Effector memory CD4-positive, alpha-beta T cell (primary cell): ENCODE measurements at places on chromosomes 1 and 21.

GRCh38 chr1:154433161-154433764, 28.1 kb downstream of the IL6R start:
- DNase-seq: peak; percentile 19

- no peak for DNase-seq
Observed at GRCh38 chr1:66143651-66144050, 351.0 kb downstream of the PDE4B start.

- peak; percentile 18 for DNase-seq
Observed at GRCh38 chr1:89259283-89259971, 13.2 kb downstream of the GBP5 start.

DNA sequence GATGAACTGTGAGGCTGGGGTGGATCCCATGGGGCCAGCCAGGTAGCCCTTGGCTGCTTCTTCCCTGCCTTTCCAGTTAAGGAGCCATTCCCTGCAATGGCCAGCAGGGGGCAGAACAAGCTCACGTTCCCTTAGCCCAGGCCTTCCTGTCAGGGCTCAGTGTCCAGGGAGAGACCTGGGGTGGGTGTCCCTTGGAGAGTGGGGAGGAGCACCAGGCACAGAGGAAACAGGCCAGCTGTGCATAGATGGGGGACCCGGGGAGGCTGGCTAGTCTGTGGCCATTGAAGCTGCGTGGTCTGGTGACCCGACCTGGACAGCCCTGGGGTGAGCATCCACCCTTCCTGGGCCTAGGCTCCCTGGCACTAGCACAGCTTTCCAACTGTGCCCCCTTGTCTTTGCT, 13.2 kb upstream of the EPS8L3 start:
- peak; percentile 63 for DNase-seq

DNA sequence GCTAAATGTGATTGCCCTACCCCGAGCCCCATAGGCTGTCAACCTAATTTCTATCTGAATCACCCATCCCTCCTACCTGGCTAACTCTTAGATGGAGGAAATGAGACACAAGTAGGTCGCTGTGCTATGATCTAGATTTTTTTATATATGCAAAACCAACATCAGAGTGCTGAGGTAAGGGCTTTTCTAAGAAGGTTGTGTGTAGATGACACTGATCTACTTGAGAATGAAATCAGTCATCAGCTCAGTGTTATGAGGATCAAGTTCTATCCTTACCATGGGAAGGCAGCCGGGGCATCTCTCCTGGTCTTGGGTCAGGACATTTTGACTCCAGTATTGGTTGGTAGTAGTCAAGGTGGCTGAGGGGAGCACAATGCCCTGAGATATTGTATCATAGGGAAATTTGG, 23.6 kb downstream of the SLAMF1 start:
- no peak for DNase-seq

GRCh38 chr1:24932284-24932683, 2.2 kb upstream of the RUNX3 start:
- DNase-seq: peak; percentile 44

GRCh38 chr1:198934901-198935305, 296.1 kb downstream of the PTPRC start:
- DNase-seq: peak; percentile 68

GRCh38 chr1:57819893-57820292, 396.0 kb upstream of the DAB1 start:
- no peak for DNase-seq

GRCh38 chr1:15573477-15573876, 11.4 kb downstream of the AGMAT start:
- DNase-seq: no peak

DNA sequence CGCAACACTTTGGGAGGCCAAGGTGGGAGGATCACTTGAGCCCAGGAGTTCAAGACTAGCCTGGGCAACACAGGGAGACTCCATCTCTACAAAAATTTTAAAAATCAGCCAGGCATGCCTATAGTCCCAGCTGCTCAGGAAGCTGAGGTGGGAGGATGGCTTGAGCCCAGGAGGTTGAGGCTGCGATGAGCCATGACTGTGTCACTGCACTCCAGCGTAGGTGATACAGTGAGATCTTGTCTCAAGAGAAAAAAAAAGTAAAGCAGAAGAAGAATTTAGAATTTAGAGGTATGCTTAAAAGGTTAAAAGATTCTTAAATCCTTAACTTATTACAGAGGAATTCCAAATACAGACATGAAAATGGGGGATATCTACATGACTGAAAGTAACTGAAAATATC, 79.5 kb downstream of the SMYD3 start:
- DNase-seq: no peak

DNA sequence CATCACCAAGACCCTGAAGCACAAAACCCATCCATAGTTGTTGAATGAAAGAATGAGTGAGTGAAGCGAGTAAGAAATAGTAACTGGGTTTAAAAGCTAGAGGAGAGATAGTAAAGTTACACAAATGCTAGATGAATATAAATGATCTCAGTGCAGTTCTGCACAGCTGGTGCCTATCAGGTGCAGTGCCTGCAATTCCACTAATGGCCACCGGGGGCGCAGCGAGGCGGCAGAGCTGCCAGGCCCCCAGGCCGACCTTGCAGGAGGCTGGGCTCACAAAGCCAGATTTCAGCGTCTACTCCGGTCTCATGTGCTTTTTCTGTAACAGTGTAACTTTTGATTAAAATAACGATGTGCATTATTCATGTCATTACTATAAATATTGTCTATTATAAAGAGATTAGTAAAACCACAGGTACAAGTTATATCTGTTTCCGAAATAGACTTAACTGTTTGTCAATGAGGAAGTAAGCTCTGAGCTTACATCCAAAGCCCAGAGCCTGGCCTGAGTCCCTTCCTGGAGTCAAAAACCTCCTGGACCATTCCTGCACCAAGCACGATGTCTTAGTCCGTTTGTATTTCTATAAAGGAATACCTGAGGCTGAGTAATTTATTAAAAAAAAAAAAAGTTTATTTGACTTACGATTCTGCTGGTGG, 477.6 kb downstream of the NPHP4 start:
- DNase-seq: peak; percentile 23

DNA sequence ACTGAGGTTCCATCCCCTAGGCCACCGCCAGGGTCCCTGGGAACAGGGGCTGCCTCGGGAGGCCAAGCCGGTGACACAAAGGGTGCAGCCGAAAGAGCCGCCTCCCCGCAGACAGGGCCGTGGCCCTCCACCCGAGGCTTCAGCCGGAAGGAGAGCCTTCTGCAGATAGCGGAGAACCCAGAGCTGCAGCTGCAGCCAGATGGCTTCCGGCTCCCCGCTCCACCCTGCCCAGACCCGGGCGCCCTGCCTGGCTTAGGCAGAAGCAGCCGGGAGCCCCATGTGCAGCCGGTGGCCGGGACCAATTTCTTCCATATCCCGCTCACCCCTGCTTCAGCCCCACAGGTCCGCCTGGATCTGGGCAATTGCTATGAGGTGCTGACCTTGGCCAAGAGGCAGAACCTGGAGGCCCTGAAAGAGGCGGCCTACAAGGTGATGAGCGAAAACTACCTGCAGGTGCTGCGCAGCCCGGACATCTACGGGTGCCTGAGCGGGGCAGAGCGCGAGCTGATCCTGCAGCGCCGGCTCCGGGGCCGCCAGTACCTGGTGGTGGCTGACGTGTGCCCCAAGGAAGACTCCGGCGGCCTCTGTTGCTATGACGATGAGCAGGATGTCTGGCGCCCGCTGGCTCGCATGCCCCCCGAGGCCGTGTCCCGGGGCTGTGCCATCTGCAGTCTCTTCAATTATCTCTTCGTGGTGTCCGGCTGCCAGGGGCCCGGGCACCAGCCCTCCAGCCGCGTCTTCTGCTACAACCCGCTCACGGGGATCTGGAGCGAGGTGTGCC, 1.4 kb downstream of the KLHDC7A start:
- DNase-seq: no peak
